ENCODE measurements at places on chromosomes 3 and 15. TPM values are rescaled to one million over a fixed set of nuclear protein-coding genes. Genes with fewer than 3 reads are reported as not detected.

GABRA5 gene
- not detected for total RNA-seq

DET1 gene
- total RNA-seq: 1.8 TPM

GOLGA6B gene
- total RNA-seq: not detected

CSTA gene
- total RNA-seq: not detected

SV2B gene
- not detected for total RNA-seq

PDCD7 gene
- 33.6 TPM for total RNA-seq

All from CD8-positive, alpha-beta memory T cell (primary cell).